ENCODE measurements at places on chromosomes 16 and 17.

- no peak for DNase-seq
These were observed 5.3 kb upstream of the C16orf74 start for GRCh38 chr16:85755929-85756768.

GRCh38 chr17:58279016-58279711, 1.6 kb downstream of the MPO start:
- no peak for DNase-seq

DNA sequence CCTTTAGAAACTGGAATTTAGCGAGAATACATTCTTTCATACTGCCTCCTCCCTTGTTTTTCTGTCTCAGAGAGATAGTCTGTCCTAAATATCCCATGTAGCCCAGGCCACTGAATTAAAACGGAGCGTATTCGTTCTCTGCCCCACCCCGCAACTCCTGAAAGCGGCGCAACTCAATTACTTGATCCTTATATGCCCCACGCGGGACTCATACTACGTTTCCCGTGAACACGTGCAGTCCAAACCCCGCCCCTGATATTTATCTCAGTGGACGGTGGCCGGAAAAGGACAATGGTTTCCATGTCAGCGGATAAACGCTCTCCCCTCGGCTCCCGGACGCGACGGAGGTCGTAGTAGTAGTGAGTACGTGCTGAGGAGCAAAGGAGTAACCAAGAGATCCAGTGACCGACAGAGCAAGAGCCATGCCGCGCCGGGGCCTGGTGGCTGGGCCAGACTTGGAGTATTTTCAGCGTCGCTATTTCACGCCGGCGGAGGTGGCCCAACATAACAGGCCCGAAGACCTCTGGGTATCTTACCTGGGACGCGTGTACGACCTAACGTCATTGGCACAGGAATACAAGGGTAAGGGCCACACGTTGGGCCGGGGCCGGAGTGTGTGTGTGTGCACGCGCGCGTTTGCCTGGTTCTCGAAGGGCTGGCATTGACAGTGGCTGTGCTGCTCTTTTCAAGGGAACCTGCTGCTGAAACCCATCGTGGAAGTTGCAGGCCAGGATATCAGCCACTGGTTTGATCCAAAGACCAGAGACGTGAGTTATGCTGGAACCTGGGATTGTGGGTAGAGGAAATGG, at the start of gene CYB5D1:
Gene CYB5D1 (plus strand): TSS at position 291 of the 809 bp plus-strand sequence. CDS start 132 bp downstream, at position 423.
- DNase-seq, result no peak

- DNase-seq, result no peak
These were observed 15.7 kb upstream of the NOG start for GRCh38 chr17:56577843-56578204.

DNA sequence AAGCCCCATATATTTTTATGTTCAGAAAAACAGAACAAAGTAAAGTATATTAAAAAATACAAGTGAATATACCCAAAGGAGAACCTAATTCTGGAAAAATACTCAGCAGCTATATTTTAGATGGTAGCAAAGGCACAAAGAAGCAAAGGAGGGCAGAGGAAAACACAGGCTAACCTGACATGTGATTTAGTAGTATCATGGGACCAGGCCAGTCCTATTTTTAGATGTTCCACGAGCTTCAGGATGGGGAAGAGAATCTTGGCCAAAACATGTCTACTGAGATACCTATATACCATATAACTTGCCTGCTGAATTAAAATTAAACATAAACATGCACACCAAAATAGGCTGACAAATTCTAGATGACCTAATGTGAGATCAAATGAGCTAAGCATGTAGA, 32.9 kb downstream of the SMYD4 start:
- DNase-seq, result no peak

DNA sequence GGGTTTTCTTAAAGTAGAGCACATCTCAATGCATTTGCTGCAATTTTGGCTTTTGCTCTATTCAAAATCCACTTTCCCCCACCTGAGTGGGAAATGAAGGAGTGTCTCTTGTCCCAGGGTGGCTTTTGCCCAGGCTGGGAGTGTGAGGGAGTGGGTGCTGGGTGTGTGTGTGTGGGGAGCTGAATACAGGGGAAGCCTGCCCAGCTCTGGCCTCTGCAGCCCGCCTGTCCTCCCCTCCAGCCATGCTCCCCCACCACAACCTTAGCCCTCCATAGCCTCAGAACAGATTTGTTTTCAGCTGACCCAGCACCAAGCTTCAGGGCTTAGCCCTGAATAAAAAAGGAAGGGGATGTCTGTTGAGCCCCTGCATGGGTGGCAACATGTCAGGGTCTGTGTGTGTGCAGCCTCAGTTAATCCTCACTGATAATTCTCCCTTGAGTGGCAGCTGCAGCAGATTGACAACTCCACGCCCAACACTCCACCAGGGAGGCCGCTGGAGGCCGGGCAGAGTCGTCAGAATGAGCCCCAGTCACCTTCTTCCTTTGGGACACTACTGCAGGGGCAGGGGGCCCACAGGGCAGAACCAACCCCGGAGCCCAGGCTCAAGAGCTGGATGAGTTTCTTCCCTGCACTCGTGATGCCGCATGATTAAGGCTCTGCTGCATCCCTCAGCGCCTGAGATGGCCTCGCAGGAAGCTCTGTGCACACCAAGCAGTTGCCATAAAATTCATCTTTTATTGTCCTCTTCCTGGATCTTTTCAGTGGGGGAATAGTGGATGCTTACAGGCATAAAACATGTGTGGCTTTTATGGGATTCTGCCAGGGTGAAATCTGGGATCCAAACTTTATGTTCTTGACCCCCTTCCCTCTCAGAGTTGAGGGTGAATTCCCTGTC, 55.0 kb downstream of the SPACA3 start:
- DNase-seq, result no peak

DNA sequence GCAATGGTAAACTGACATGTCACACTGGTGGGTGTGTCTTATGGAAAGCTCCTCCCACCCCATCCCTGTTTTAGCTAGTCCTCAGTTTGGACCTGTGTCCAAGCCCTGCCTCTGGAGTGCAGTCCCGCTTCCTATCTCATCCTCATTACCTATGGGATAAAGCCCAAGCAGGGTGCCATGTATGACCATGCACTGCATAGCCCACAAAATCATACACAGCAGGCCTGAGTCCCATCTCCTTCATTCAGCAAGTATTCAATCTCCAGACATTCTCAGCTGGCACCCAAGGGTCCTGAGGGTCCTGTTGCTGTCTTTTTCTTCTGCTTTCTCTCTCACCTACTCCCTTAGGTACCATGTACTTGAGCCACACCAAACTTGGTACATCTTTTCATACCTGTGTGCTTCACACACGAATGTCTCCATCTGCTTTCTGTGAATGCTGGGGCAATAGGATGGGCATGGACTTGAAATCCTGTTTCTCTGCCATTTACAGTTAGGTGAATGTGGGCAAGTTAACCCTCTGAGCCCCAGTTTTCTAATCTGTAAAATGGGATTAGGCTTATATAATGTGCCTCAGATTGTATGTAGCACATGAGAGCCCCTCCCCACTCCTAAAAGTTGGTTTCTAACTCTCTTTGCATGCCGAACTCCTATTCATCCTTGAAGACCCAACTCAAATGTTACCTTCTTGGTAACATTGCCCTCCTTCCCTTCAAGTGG, 28.5 kb downstream of the TNS4 start:
- DNase-seq, result no peak

DNA sequence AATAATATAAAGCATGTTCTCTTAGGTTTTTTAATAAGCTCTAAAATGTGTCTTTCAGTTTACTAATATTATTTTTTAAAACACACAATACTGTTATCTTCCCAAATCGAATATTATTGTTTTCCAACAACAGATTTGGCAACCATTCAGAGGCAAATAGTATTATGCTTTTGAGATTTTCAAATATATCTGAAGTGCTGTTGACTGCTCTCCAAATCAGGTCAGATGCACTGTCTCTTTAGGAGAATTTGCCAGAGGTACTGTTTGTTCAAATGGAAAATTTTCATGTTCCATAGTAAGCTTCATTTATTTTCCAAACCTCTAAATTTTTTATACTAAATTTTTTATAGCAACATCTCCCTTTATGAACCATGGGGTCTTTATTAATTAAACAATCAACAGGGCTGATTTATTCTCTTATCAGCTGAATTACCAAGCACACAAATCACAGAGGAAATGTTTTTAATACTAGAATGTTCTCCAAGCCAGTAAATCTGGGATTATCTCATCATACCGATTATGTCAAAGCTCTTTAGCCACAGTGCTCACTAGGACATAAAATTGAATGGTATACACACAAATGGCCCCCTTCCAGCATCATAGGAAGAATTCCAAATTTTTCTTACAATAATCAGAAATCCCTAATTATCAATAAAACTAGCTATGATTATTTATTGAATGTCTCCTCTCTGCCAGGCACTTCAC, 108.8 kb upstream of the HLF start:
- DNase-seq, result no peak

GRCh38 chr16:12178251-12178990, 201.9 kb downstream of the SNX29 start:
- DNase-seq, result no peak

DNA sequence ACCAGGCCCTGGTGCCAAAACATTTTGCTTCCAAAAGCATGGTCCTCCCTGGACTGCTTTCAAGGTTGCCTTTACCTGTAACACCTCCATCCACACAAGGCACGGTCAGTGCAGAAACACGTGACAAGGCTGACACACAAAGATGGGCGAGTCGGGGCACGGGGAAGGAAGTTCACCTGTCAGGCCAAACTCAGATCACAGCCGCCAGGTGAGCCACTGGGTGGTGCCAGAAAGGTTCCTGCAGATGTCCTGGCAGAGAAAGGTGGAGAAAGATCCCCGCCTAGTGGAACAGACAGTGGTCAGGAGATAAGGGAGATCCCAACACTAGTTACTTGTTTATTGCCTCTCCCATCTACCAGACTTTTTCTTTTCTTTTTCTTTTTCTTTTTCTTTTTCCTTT, 155.3 kb downstream of the AIPL1 start:
- no peak for DNase-seq

DNA sequence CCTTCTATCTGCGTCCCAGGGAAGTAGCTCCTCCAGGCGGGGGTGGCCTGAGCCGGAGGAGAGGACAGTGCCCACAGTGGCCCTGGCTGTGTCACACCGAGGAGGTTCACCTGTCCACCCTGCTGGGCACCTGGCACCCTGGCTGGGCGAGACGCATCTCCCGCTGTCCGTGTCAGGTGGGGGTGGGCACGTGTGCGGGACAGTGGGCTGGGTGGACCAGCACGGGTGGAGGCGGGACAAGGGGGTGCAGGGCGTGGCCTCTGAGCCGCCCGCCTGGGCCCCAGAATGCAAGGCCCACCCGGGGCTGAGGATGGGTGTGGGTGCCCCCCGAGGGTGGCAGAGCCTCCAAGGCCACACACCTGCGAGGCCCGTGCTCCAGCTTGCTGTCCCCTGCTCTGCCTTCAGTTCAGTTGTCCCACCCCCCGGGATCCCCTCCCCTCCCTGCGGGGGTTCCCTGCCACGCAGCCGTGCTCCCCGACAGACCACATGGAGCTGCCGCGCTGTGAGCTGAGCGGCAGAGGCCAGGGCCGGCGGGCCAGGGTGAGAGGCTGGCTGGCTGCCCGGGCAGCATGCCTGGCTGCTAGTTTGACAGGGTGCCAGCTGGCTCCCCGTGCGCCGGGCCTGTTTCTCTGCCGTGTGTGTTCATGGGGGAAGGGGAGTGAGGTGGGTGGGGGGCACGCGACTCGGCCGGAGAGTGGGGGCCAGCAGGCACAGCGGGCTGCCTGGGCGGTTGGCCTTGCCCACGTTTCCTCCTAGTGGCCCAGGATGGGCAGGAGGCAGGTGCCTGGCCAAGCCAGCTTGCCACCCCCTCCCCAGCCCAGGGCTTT, 33.9 kb downstream of the BAHCC1 start:
- DNase-seq, result peak; percentile 65

GRCh38 chr16:79707876-79708275, 107.3 kb upstream of the MAF start:
- DNase-seq, result no peak

GRCh38 chr17:37726891-37727675, 17.8 kb downstream of the HNF1B start:
- DNase-seq, result no peak

GRCh38 chr17:43477832-43478634, 5.7 kb upstream of the DHX8 start:
- DNase-seq, result no peak

- peak; percentile 80 for DNase-seq
These were observed 78.8 kb upstream of the CRHR1 start for GRCh38 chr17:45705123-45706009.

DNA sequence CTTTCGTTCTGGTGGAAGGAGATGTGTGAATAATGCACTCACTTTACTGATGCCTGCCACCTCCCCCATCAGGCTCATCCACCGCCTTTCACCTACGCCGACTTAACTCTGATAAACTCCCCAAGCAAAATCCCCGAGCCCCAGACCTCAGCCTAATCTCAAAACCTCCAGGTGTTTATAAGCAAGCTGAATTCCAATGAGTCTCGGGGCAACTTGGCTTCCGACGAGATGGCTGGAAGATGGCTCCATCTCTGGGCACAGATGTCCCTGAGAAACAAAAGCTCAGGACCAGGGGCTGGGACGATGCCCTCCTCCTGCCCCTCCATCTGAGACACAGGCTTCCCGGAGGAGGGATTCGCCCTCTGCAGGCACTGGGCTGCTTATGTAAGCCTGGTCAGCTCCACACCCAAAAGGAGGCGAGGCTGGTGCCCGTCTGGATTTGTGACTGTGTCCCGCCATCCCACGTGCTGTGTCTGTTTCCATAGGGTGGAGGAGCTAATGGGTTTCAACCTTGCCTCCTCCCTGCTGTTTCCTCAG, 386.4 kb upstream of the TNRC6C start:
- no peak for DNase-seq

- DNase-seq, result no peak
These were observed 11.9 kb upstream of the TEDC2 start for GRCh38 chr16:2447920-2448583.

- no peak for DNase-seq
These were observed 70.1 kb downstream of the NLK start for GRCh38 chr17:28112606-28113005.

DNA sequence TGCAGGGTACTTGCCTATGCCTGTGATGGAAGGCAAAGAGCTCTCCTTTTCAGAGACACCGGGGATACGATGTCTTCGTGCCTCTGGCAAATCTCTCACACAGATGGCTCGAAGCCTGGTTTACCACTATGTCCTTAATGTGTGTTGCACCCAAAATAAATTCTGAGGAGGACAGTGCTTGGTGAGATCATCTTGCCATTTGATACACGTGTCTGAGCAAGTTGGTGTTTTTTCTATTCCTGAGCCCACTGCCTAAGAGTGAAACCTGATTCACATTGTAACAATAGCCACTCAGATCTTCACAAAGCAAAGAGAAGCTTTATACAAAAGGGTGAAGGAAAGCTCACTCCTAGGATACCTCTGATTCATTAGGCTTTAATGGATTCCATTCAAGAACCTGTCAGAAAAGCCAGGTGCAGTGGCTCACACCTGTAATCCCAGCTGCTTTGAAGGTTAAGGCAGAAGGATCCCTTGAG, 33.1 kb upstream of the AKAP1 start:
- DNase-seq, result peak; percentile 2

GRCh38 chr16:89052890-89053724, 40.5 kb upstream of the ACSF3 start:
- peak; percentile 11 for DNase-seq

Data from HT1080 (cell line).